Fibroblast of skin of right biceps (primary cell): ENCODE measurements at places on chromosomes 5 and 9.

DNA sequence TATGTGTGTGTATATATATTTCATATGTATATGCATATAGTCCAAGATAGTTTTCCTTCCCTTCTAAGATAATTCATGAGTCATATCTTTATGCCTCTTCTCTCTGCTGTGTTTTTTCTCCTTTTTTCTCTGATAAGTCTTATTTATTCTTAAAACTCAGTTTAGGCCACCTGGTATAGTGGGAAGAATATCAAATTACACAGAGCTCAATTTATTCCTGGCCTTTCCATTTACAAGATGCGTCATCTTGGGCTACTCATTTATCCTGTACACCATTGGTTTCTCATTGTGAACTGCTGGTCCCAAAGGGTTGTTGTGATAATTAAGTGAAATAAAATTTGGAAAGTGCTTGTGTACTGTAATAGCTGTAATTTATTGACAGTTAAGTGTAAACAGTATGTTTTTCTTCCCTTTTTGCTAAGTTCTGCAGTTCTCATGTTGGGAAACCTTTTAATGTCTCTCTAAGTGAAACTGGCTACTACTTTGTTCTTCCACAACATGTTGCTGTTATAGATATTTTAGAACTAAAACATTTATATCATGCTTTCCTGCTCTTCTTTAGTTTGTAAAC lies 19.4 kb downstream of the CCDC171 start:
- no peak for DNase-seq

- DNase-seq = no peak
Observed at GRCh38 chr5:59609501-59610265, 283.8 kb downstream of the PDE4D start.

DNA sequence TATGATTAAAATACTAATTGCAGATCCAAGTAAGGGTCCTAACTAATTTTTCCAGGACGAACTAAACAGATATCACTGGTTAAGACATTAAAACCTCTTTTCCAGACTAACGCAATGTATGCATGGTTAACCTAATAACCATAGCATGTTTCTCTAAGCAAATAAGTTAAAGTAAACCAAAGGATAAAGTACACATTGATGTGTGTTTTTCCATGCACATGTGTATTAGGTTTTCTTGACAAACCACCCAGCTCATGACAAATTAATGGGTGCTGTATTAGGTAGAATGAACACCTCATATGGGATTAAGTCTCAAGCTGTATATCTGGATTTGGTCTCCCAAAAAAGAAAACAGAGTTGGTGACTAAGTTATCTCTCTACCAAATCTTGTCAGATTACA lies 45.6 kb downstream of the ANKH start:
- DNase-seq = no peak

- peak; percentile 26 for DNase-seq
Observed at GRCh38 chr5:138177941-138178515, 402 bp downstream of the BRD8 start.

DNA sequence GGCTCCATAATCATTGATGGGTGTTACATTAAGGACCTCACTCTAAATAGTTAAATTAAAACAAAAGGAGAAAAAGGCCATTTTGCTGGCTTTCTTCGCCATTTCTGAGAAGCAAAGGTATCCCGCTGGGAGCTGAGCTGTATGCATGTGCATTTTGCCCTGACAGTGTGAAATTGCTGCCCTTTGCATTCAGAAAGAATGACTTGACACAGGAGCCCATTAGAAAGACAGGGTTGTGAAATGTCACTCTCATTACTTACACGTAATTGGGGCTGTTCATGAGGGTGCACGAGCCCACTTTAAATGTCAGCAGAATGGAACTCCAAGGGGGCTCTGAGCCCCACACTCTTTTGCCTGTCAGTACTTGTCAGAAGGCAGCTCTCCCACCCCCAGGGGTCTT lies 85.0 kb downstream of the SEMA4D start:
- DNase-seq = no peak

GRCh38 chr9:133421615-133422542 lies at the start of gene ADAMTS13:
TSS of gene ADAMTS13 (plus strand) at chr9:133422367. CDS start at chr9:133422444, 77 bp downstream.
- DNase-seq = no peak

DNA sequence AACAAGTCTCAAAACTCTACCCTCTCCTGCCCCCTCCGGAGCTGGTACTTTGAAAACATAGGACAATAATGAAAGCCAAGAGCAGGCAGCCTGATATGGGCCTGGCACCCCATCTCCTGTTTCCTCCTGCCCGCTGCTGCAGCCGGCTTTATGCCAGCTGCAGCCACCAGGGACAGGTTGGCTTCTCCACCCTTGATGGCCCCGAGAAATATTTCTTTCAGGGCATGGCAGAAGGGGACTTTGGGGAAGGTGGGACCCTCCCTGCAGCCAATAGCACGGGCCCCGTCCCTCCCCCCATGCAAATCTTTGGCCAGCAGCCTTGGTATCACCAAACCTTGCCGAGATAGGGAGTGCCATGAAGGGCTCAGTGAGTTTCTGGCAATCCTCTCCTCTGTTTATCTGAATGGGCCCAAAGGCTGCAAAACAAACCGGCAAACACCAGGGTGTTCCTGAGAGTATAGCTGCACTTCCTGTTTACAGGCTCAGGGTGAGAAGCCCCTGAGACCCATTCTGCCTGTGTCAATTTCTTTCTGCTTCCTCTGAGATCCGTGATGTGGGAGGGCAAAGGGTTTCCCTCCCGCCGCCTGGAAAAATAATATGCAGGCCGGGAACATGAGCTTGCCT lies 73.4 kb upstream of the BOD1 start:
- no peak for DNase-seq

- no peak for DNase-seq
Observed at GRCh38 chr5:107719034-107719606, 48.4 kb upstream of the EFNA5 start.

GRCh38 chr5:4480528-4481349 lies 659.4 kb upstream of the ADAMTS16 start:
- no peak for DNase-seq

- peak; percentile 82 for DNase-seq
Observed at GRCh38 chr9:133714606-133715294, 23.4 kb downstream of the SARDH start.

DNA sequence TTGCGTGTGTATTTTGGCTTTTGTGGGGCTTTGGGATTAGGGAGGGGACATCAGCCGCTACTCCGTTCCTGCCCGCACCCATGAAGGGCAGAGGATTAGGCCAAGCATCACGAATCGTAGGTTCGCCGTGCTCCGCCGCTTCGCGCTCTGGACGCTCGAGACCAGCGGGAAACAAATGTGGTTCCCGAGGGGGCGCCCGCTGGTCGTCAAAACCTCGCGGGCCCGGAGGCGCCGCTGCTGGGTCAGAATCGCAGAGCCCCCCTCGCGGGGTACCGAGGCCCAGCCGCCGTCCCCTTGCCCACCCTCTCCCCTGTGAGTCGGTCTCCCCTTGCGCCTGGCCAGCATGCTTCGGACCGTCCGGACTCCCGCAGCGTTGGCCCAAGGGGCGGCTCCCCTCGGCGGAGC lies 2.3 kb upstream of the PAX5 start:
- no peak for DNase-seq

DNA sequence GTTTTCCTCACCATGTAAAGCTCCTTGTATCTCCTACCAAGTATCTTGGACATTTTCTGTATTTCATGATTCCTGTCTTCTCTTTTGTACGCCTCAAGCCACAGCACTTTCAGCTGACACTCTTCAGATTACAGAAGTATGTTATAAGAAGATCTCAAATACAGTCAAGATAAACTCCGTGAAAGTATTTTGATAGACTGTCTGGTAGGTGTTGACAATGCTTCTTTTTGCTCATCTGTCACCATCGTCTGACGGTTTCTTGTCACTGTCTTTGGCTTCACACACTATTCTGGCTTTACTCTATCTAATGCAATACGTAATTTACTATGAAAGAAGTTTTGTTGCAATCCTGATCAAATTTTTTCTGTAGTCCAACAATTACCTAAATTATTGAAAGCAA lies 294.5 kb upstream of the CDH12 start:
- no peak for DNase-seq

DNA sequence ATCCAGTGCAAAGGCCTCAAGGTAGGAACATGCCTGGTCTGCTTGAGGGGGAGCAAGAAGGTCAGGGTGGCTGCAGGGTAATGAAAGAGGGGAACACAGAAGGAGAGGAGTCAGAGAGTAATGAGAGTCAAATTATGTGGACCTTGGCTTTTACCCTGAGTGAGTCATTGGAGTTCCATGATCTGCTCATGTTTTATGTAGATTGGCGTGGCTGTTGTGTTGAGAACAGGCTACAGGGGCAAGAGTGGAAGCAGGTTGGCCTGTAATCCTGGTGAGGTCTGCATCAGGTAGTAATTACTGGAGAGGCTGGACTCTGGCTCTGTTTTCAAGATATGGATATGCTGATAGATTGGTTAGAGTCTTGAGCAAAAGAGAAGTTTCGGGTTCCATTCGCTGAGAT lies 177.7 kb upstream of the NR3C1 start:
- DNase-seq = no peak

GRCh38 chr9:120741191-120741590 lies 26.9 kb upstream of the MEGF9 start:
- no peak for DNase-seq

DNA sequence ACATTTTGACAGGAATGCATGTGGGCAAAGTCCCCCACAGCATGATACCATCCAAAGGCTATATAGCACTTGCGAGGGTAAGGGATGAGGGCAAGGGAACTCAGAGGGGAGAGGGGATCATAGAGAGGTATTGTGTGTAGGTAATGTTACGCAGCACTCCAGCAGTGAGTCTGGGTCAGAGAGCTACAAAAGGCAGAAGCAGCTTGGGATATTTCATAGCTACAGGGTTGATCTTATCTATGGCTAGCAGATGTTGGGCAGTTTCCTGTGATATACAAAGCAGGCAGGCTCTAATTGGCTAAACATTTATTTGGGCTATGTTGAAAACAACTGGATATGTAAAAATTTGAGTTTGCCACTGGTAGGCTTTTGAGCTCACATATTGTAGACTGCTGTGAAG lies 17.8 kb upstream of the SLCO4C1 start:
- no peak for DNase-seq

- no peak for DNase-seq
Observed at GRCh38 chr9:18422296-18423036, 51.5 kb upstream of the ADAMTSL1 start.

DNA sequence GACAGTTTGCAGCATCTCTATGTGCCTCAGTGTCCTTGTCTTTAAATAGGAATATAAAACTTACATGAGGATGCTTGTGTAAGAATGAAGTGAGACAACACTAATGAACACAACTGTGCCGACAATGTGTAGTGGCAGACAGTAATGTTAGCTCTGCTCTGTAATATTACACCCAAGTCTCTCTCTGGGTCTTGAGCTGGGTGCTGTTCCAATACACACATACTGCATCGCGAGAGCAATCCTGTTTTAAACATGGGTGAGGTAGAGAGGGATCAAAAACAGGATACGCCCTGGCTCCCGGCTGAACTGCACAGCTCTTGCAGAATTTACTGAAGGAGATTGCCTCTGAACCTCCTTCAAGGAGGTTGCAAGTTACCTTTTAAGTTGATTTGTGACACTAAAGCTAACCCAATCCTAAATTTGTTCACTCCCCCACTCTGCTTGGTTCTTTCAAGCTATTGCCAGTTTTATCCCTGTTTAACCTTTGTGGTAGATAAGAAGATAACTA lies 155.2 kb upstream of the ISL1 start:
- DNase-seq = no peak

DNA sequence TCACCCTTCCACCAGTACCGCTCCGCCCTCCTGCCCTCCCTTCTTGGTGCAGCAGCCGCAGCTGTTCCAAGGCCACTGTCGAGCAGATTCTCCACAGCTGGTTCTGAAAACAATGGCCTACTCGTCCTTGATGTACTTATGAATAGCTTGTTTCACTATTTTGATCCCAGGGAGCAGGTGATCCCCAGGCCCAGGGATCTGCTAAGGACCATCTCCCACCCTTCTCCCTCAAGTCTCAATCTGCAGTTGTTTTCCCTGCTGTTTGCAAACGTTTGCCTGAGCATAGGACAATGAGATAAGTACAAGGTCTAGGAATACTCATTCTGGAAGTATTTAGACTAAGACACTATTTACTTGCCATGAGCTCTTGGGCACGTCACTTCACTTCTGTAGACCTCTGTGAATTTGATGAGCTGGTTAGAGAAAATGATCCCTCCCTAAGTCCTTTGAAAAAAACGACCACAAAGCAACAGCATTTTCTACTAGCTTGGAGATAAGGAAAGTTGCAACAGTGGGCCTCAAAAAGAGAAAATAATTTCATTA lies 1.8 kb downstream of the LURAP1L start:
- peak; percentile 46 for DNase-seq

DNA sequence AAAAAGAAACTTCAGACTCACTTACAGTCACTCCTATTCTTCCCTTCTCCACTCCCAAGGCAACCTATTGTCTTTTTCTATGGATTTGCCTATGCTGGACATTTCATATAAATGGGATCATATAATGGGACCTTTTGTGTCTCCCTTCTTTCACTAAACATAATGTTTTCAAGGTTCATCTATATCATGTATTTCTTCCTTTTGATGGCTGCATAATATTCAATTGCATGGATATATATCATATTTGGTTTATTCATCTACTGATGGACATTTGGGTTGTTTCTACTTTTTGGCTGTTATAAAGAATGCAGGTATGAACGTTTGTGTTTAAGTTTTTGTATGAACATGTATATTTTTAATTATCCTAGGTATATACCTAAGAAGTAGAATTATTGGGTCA lies 30.6 kb downstream of the ANKHD1 start:
- DNase-seq = no peak

- DNase-seq = no peak
Observed at GRCh38 chr5:13997514-13997913, 53.0 kb upstream of the DNAH5 start.

GRCh38 chr5:10537624-10538023 lies 26.2 kb upstream of the ANKRD33B start:
- no peak for DNase-seq

- DNase-seq = no peak
Observed at GRCh38 chr9:129379181-129379836, 201.2 kb upstream of the IER5L start.

DNA sequence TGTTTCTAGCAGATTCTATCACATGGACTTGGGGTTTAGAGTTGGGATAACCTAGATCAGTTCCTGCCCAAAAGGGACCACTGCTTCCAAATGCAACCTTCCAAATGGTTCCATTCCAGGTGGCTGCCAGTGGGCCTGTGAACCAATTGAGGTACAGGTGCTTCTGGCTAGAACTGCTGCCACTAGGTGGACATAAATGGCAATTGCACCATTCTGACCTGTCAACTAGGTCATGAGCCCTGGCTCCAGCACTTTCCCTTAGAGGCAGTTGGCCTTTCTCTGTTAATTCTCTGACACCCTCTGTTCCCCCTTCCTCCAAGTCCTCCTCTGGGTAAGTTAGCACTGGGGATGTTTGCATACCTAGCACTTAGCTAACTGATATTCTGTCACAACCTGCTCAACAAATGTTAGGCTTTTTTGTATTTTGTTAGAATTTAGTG lies 16.6 kb upstream of the HEMGN start:
- peak; percentile 8 for DNase-seq
